ENCODE measurements at places on chromosomes 5 and 9.

GRCh38 chr9:127684576-127684975 is 22.2 kb upstream of the CFAP157 start:
- DNase-seq = no peak

DNA sequence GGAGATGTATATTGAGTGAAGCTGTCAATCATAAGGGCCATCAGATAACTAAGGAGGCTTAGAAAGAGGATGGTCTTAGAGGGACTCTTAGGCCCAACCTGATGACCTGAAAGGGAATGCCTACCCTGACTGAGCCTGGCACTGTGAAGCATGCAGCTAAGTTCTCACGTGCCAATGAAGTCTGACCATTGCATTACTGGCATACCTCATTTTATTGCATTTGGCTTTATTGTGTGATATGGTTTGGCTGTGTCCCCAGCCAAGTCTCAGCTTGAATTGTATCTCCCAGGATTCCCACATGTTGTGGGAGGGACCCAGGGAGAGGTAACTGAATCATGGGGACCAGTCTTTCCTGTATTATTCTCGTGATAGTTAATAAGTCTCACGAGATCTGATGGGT is 421.6 kb upstream of the SGCD start:
- DNase-seq = no peak

DNA sequence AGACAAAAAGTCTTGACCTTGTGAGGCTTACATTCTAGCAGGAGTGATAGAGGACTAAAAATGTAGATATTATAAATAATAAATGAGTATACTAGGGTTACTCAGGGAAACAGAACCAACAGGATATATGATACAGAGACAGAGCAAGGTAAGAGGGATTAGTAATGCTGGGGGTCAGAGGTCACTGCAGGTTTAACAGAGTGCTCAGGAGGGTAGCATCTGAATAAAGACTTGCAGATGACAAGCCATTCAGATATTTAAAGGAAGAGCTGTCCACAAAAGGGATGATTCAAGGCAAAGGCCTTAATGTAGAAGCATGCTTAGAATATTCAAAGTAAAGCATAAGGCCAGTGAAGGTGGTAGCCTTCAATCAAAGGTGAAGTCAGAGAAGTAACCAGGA is 65.6 kb upstream of the SEMA6A start:
- no peak for DNase-seq

DNA sequence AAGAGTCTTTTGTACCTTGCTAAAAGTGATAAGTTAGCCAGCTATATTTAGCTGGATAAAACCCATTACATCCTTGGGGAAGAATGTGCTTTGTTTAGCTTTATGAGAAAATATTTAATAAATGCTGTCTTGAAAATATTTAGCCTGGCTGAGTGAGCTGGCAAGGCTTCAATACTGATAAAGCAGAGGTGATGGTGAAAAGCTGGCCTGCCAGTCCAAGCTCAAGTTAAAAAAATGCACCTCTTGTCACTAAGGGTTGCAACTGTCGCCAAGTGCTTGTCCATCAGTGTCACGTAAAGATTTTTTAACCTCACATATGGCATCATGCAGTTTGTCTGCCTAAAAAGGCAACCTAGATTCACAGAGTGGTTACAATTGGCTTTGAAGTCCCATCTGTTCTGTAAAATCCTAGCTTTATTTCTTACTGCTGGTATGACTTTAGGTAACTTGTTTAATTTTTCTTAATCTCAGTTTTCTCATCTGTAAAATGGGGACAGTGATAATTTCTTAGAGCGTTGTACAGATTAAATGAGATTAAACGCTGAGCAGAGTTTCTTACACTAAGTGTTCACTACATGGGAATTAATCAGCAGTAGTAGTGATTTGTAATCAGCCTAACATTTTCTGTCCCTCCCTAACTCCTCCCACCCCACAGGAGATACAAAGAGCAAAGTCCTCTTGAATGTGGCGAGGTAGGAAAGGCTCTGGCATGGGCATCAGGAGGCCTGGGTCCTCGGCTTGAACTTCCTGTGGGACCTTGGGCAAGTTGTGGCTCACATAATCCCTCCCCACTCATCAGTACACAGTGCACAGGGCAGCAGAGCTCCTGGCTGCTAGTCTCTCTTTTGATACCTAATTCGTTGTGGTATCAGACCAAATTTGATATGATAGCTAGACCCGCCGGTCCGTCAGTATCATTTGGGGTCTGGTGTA is 48.7 kb downstream of the PIK3R1 start:
- no peak for DNase-seq

- DNase-seq = no peak
Observed at GRCh38 chr5:1827025-1827885, 26.0 kb downstream of the NDUFS6 start.

GRCh38 chr5:158080112-158080511 is 221.2 kb upstream of the CLINT1 start:
- DNase-seq = no peak

GRCh38 chr9:859251-859650 is 17.8 kb downstream of the DMRT1 start:
- no peak for DNase-seq

- no peak for DNase-seq
Observed at GRCh38 chr5:130580264-130580663, 584.8 kb downstream of the HINT1 start.

DNA sequence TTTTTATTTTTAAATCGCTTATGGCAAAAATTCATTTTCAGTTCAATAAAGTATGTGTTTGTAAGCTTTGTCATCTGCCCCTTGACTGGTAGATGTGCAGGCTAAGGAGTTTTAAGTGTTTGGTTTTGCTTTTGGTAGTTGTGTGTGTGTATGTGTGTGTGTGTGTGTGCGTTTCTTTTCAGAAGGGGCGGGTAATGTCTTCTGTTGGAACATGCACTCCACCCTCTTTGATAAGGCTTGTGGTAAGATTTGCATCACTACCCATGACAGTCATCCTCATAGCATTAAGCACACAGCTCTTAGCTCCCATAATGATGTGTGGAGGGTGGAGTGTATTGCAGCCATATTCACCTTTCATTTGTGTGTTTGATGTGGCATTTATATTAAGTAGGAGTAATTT is 92.1 kb upstream of the FSD1L start:
- DNase-seq = no peak

DNA sequence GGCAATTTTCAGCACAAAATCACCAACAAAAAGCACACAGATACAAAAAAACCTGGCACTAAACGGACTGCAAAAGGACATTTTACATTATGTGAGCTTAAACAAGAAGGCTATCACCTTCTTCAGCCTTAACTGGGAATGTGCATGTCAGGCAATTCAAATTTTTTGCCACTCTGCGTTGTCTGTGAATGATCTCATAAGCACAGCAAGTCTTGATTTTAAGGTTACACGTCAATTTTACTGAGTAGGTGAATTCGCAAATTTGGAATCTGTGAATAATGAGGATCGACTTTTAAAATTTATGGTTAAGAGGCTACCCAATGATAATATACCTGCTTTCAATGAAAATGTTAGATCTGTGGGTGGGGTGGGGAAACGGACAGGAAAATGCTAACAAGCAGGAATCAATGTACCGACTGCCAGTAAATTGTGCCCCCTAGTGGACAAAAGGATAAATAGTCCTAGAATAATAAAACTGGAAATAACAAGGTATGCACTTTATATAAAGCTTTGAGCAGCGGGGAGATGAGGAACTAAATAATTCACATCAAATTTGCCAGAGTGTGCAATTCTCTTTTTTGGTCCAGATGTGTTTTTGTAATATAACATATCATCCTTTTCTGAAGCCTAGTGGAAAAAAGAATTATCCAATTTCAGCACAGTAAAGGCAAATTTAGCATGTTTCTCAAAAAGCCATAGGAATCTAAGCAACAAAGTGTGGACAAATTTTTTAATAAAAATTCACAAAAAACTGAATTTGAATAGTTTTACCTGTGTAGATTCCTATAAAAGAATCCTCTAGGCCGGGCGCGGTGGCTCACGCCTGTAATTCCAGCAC is 20.5 kb downstream of the EQTN start:
- DNase-seq = no peak

GRCh38 chr9:112355427-112355897 is 22.0 kb upstream of the PTBP3 start:
- no peak for DNase-seq

DNA sequence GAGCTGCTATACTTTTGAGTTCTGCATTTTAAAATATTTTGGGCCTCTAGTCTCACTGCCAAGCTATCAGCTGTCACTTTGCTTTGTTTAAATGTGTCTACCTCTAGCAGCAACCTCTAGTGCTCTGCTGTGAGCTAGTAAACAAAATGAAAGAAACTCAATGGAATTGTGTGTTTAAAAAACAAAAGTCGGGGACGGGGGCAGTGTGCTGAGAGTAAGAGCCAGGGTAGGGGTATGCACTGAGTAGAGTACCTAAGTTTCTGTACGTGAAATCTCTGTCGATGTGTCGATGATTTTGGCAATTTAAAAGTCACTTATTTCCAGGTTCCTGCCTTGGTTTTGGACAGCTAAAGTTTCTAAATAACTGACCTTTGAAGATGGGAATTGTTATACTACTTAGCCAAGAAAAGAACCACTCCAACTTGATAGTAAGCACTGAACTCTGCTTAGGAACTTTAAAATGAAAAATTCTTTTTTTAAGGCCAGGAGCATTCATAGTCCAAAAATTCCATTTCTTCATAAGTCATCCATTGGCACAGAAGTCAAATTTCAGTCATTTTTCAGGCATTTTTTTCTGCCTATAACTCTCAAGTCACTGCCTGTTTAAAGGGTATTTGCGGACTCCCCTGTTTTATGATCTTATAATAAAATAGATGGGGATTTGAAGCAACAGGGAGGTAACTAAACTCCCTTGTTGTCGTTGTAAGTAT is 111.5 kb downstream of the SAXO1 start:
- no peak for DNase-seq

DNA sequence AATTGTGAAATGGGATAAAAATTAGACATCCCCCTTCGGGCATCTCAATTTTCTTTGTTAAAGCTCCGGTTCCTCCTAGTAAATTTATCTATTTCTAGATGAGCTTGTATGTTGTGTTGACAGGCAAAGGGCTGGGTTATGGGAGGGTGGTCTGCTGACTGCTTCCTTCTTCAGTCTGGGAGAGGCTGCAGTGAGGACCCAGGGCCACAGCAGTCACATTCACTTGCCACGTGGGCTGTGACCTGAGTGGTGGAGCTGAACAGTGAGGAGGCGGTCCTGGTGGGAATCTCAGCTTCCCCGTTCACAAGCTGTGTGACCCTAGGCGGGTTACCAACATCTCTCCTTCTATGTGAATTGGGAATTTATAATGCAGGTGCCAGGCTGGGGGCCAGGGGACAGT is 57.5 kb upstream of the RXRA start:
- DNase-seq = no peak

GRCh38 chr5:435156-435790 is 7.7 kb upstream of the EXOC3 start:
- no peak for DNase-seq

DNA sequence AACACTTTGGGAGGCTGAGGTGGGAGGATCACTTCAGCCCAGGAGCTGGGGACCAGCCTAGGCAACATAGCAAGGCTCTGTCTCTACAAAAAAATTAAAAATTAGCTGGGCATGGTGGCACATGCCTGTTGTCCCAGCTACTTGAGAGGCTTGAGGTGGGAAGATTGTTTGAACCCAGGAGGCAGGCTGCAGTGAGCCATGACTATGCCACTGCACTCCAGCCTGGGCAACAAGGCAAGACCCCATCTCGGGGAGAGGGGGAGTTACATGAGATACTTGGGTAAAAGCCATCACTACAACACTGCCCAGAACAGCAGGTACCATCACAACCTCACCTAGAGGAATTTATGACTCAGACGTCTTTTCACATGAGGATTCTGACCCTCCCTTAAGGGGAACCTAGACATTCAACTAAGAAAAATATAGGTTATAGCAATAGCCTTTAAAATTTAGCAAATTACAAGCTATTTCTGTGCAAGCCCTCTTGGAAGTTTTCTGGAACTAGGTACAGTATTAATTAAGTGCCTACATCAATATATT is 143.5 kb downstream of the NFIB start:
- DNase-seq = no peak

DNA sequence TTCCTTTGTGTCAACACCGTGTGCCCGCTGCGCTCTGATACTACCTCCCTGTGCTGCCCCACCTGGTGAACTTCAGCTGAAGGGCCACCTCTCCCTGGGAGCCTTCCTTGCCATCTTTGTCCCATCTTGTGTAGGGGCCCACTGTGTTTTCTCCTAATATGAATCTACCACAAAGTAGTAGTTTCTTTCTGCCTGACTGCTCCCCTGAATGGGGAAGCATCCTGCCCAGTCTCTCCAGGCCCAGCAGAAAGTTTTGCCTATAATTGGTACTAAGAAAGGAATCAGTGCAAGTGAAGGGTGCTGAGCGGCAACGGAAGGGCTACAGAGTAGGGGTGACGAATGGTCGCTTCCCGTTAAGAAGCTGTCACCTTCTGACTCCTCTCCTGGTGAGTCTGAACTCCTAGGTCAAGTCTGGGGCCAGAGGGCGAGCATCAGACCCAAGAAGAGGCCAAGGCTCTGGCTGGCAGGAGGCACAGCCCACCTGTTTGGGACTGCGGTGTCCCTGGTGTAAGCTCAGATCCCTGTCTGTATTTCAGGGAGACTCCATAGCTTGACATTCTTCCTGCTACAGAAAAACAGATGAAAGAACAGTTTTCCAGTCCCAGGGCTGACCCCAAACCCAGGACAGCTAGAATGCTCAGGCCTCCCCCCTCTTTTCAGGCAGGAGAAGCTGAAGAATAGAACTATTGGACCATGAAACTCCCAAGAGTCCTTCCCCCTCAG is 24.1 kb downstream of the WWC1 start:
- no peak for DNase-seq

DNA sequence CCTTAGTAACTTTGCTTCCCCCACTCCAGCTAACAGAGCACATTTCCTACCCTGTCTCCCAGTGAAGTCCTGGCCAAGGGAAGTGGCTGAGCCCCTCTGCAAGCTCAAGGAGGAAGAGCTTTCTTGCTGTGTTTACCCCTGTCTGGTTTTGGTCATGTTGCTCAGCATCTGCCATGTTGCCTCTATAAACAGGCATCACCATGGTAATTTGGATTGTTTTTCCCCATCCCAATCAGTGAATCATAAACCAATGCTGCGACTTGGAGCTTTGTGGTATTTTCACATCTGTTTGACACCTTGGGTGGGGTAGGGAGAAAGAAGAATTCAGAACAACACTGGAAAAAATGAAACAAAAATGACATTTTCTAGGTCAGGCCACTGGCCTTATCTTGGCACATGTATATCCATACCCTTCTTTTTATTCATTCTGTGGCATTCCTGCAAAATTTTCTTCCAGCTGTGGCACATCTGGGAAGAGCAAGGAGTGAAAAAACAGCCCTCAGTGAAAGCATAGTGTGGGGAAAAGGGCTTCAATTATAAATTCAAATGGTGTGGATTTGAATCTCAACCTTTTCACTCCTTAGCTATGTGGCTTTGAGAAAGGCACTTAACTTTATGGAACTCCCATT is 42.5 kb downstream of the SLIT3 start:
- DNase-seq = no peak

DNA sequence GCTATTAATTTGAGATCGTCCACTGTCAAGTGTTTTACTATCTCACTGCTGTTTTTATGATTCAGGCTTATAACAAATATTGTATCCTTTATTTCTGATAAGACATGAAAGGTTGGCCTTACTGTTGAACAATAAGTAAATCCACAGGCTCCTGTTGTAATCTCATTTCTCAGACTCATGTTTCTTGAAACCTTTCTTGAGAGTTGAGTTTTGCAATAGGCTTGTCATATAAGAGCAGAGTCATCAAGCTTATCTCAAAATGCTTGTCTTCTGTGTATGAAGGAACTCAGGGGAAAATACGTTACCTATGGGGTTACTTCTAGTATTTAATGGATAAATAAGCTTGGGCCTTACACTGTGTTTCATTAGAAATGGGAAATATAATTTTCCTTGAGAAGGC is 9.2 kb upstream of the TLX3 start:
- DNase-seq = no peak

- no peak for DNase-seq
Observed at GRCh38 chr5:123117989-123118388, 28.9 kb downstream of the PRDM6 start.

GRCh38 chr9:112061152-112061740 is 113.9 kb downstream of the SUSD1 start:
- DNase-seq = no peak
